ENCODE measurements at places on chromosomes 7 and 10.
A peak's percentile ranks its signal among the peaks of the same experiment; 100 is the strongest.

DNA sequence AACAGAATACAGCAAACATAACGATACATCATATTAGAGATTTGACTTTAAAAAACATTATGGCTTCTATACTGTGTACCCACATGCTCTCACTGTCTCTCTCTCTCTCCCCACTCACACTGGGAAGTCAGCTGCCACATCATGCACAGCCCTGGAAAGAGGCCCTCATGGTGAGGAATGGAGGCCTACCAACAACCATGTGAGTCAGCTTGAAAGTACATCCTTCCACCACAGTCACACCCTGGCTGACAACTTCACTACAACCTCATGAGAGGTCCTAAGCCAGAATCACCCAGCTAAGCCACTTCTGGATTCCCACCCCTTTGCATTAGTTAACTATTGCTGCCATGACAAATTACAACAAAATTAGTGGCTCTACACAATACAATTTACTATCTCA is 23.3 kb upstream of the GPR22 start:
- peak; percentile 87 for DNase-seq

- DNase-seq = no peak
Measured at GRCh38 chr10:114427124-114427852, 23.0 kb upstream of the AFAP1L2 start.

- DNase-seq = peak; percentile 80
Measured at GRCh38 chr10:112361951-112362751, 11.8 kb upstream of the ACSL5 start.

DNA sequence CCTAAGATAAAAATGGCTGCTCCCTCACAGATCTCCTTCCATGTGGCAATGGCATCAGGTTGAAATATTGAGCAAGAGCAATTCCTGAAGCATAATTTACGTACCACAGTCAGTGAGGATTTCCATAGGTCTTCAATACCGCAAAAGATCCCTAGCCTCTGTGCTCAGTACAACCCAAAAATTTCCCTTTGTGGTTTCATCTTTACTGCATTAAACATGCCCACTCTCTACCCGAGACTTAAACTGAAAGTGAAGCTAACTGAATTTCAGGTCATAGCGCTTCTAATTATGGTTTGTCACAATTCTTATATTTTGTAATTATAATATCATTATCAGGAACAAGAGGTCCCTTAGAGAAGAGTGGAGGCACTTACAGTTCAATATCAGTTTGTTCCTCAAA is 1071.1 kb downstream of the XPNPEP1 start:
- DNase-seq = no peak

Measured in fibroblast of mammary gland (primary cell).